ENCODE measurements at places on chromosomes 3 and 15. TPM values are rescaled to one million over a fixed set of nuclear protein-coding genes. Genes with fewer than 3 reads are reported as not detected.

- DNase-seq, result no peak
Observed at GRCh38 chr15:33533197-33533596, 222.4 kb downstream of the RYR3 start.

GRCh38 chr3:72088486-72089025 is 303.6 kb upstream of the PROK2 start:
- DNase-seq, result no peak

The TMEM42 gene
- total RNA-seq, result 8.8 TPM

The SAMMSON gene
- total RNA-seq, result not detected

The TNIK gene
- 29.1 TPM for total RNA-seq

GRCh38 chr15:96326328-96327154 is 4.0 kb upstream of the NR2F2 start:
- peak; percentile 75 for DNase-seq

GRCh38 chr3:170321321-170322034 is 36.0 kb upstream of the SKIL start:
- no peak for DNase-seq
